ENCODE measurements at places on chromosomes 11 and 22. TPM values are rescaled to one million over a fixed set of nuclear protein-coding genes. Genes with fewer than 3 reads are reported as not detected.
A peak's percentile ranks its signal among the peaks of the same experiment; 100 is the strongest.

NCAPH2 gene
- total RNA-seq: 37.1 TPM

TTC38 gene
- total RNA-seq: 11.2 TPM

CNGA4 gene
- total RNA-seq: 0.08 TPM

SLCO2B1 gene
- total RNA-seq: 9.7 TPM

RGL4 gene
- not detected for total RNA-seq

BBOX1 gene
- total RNA-seq: 13.7 TPM

METTL15 gene
- 9.5 TPM for total RNA-seq

DNA sequence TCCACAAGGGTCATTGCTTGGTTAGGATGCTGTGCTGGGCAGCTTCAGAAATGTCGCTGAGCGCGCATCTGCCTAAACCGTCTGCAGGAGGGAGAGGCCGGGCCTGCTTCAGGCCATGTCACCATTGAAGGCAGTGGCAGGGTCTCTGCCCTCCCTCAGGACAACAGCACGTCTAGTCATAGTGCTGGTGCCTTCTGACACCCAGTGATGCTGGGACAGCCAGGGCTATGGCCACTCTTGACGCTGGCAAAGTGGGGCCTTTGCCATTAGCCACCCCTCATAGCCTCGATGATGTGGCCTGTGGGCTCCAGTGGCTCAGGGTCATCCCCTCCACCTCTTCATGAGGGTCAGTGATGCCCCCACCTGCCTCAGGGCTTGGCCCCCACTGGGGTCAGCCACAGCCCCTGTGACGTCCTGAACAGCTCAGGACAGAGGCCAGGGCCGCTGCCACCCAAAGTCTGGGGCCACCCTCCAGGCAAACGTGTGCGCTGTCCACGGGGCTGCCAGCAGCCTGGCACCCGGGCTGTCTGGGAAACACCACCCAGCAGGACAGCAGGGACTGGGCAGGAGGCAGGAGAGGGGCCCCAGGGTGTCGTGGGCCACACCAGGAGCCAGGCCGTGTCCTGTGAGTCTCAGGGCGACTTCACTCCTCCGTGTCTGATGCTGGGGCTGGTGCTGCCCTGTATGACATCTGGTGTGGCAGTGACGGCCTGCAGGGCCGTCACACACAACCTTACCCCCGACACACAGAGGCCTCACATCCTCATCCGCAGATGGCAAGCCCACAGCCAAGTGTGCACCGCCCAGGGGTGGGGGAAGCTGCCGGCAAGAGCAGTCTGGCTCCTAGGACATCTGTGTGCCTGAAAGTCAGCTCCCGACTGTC, 42.5 kb downstream of the CERK start:
- ATAC-seq: peak; percentile 16

- peak; percentile 58 for ATAC-seq
Observed at GRCh38 chr22:39090426-39091064, 6.5 kb upstream of the APOBEC3H start.

- ATAC-seq: peak; percentile 68
Observed at GRCh38 chr11:10878408-10879214, 20.8 kb upstream of the ZBED5 start.

- ATAC-seq: peak; percentile 63
Observed at GRCh38 chr22:32830473-32830872, 29.0 kb downstream of the TIMP3 start.

GRCh38 chr11:63908631-63909401, 8.1 kb downstream of the RCOR2 start:
- ATAC-seq: no peak

DNA sequence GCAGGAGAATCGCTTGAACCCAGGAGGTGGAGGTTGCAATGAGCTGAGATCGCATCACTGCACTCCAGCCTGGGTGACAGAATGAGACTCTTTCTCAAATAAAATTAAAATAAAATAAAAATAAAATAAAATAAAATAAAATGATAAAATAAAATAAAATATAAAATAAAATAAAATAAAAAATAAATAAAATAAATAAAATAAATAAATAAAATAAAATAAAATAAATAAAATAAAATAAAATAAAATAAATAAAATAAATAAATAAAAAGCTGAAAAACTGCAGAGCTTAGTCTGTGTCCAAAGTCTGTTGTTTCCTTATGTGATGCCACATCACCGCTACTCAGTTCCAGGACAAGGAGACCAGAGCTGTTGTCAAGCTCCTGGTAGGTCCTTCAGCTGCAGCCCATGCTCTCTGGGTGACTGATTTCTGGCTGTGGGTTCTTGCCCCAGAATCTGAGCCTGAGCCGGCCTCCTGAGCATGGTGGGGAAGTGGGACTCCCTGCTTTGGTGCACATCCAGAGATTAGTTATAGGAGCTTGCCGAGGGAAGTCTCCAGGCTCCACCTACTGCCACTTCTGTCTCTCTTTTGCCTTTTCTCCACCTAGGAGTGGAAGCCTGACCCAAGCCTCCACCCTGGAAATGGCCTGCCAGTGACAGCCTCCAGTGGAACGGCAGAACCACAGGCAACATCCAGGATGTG, 31.3 kb upstream of the ADA2 start:
- ATAC-seq: no peak

- ATAC-seq: no peak
Observed at GRCh38 chr11:65563601-65564000, 5.4 kb upstream of the LTBP3 start.

DNA sequence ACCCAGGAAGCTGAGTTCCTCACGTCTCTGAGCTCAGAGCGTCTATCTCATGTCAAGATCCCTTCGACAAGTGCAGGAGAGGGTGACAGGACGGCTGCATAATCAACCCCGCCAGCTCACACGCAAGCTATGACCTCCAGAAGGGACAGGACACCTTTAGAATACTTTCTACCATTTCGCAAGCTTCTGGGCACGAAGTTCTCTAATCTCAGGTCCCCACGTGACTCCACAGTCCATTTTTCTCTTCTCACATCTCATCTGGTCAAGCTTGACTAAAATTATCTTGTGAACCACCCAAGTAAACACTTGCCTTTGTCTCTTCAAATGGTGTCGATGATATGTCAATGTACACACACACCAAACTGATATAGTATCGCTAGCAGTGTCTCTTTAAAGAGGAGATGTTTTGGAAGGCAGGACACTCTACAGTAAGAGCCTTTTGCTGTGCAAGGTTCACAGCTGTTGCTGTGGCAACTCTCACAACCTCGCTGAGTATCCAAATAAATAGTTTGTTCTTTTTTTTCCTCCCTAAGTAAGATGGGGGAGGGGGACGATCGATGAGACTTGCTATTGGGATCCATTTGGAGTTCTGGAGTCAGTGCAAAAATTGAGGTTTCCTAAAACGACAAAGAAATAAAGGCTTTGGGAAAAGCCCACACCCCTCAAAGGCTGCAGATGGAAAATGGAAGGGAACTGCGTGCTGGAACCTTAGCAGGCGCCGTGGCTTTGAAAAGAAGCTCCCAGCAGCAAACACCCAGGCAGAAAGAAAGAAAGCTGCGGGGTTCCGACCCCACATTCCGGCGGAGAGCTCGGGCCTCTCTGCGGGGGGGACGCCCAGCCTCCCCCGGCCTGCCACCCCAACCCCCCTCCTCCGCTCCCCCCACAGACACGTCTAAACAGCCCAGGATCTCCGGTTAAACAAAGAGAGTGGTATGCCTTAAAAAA, 215.4 kb upstream of the UBASH3B start:
- ATAC-seq: no peak
